ENCODE measurements at places on chromosomes 16 and 17. TPM values are rescaled to one million over a fixed set of nuclear protein-coding genes. Genes with fewer than 3 reads are reported as not detected.

The TMED6 gene
- total RNA-seq: 0.31 TPM

The CASKIN1 gene
- total RNA-seq: 7.9 TPM

The MT3 gene
- total RNA-seq: not detected

The LCAT gene
- 17.7 TPM for total RNA-seq

The P2RX1 gene
- total RNA-seq: 0.09 TPM

The SLC16A5 gene
- total RNA-seq: 17.0 TPM

GRCh38 chr17:19671433-19671832 is 22.9 kb downstream of the ALDH3A2 start:
- no peak overlapping the region for H3K4me3 ChIP-seq
- H3K27ac ChIP-seq: no peak overlapping the region
- DNase-seq: no peak
- H3K4me1 ChIP-seq: no peaks in the 10 kb centered on the region

DNA sequence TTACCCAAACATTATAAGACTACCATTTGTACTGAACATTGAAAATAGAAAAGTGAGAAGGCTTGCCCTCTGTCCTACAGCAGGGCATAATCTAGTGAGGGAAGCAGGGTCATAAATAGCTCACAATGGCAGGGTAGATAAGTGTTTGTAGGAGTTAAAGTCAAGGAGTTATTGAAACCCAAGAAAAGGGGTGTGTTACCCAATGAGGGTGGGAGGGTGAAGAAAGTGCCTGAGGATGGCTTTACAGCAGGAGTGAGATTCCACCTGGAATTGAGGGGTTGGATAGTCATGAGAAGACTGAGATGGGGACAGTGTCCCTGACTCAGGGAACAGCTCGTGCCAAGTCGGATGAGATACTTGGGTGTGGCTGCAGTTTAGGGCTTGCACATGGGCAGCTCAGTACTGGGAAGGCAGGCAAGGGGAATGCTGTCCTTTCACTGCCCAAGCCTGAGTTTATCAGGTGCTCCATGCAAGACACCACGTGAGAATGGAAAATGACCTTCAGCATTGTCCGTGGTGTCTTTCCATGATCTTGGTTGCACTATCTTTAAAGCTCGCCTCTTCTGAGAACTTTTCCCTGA is 393.2 kb upstream of the MAF start:
- no peak for DNase-seq
- H3K27ac ChIP-seq: no peak overlapping the region
- peaks cover 2% of the 10 kb centered on the region for H3K27me3 ChIP-seq
- H3K4me1 ChIP-seq: peaks cover 7% of the 10 kb centered on the region
- no peaks in the 10 kb centered on the region for H3K36me3 ChIP-seq
- no peak overlapping the region for H3K4me3 ChIP-seq

DNA sequence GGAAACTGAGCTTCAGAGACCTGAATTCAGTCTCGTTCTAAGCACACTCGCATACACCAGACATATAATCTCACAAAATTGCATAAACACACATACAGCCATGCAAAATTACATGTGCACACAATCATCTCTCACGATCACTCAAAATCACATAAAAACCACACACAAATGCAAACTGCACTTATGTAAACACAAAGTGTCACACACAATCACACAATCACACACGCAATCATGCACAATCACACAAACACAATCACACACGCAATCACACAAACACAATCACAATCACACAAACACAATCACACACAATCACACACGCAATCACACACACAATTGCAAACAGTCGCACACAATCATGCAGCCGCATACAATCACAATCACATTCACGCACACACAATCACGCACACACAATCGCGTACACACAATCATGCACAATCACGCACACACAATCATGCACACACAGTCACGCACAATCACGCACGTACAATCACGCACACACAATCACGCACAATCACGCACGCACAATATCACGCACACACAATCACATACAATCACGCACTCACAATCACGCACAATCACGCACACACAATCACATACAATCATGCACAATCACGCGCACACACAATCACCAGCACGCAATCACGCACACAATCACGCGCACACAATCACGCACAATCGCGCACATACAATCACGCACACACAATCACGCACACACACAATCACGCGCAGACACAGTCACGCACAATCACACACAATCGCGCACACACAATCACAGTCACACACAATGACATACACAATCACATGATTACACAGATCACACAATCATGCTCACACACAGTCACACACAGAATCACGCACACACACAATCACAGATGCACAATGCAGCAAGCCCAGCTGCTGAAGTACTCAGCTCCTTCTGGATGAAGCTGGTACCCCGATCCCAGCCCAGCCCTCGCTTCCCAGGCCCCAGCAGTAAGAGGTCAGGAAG is 45.6 kb downstream of the ZDHHC7 start:
- no peak overlapping the region for H3K27ac ChIP-seq
- DNase-seq: no peak
- peaks cover 2% of the 10 kb centered on the region for H3K36me3 ChIP-seq
- no peaks in the 10 kb centered on the region for H3K27me3 ChIP-seq

DNA sequence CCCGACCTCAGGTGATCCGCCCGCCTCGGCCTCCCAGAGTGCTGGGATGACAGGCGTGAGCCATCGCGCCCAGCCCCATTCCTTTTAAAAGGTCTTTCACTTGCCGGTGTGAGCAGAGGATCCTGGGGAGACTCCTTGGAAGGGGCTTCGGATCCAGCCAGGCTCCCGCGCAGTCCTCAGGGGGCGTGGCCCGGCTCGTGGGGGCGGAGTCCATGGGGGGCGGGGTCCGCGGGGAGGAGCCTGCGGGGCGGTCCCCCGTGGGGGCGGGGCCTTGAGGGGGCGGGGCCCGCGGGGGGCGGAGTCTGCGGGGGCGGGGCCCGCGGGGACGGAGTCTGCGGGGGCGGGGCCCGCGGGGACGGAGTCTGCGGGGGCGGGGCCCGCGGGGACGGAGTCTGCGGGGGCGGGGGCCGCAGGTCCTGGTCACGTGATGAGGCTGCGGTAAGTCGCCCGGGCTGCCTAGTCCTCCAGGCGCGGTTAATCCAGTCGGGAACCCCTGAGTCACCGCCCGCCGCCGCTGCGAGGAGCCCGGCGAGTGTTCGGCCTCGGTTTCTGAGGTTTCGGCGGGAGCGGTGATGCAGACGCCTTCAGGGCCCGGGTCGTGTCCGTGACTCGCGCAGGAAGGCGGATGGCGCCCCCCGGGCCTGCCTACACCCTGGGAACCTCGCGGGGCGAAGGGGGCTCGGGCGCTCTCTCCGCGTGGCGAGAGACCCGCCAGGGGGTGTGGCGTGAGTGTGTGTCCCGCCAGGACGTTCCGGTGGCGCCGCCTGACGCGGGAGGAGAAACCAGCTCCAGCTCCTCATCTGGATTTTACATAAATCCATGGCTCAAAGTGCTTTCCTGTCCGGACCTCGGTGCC is 23.6 kb upstream of the ABR start:
- H3K27me3 ChIP-seq: no peaks in the 10 kb centered on the region
- H3K27ac ChIP-seq: no peak overlapping the region
- H3K4me3 ChIP-seq: peak overlapping the region; percentile 61
- DNase-seq: peak; percentile 92

DNA sequence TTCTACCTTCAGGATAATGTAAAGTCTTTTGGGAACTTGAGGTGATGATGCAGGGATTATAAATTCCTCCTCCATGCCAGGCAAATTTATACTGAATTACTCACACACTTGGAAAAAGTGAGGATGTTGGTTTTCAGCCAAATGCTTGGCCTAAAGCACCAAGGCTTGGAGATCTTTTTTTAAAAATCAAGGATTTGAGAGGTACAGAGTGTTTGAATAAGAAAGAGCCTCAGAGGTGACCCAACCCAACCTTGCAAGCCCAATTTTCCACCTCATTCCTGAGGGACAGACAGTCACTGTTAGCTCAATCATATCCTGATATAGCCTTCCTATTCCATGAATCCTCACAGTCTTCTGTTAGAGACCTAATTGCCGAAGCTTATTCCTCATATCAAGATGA is 14.0 kb downstream of the GRIN2A start:
- DNase-seq: no peak
- no peak overlapping the region for H3K27ac ChIP-seq
- H3K4me1 ChIP-seq: 0 out of 2 replicates have a peak, but pooled peaks cover 1% of the 10 kb centered on the region
- H3K4me3 ChIP-seq: no peak overlapping the region
- H3K27me3 ChIP-seq: no peaks in the 10 kb centered on the region
- no peaks in the 10 kb centered on the region for H3K36me3 ChIP-seq

DNA sequence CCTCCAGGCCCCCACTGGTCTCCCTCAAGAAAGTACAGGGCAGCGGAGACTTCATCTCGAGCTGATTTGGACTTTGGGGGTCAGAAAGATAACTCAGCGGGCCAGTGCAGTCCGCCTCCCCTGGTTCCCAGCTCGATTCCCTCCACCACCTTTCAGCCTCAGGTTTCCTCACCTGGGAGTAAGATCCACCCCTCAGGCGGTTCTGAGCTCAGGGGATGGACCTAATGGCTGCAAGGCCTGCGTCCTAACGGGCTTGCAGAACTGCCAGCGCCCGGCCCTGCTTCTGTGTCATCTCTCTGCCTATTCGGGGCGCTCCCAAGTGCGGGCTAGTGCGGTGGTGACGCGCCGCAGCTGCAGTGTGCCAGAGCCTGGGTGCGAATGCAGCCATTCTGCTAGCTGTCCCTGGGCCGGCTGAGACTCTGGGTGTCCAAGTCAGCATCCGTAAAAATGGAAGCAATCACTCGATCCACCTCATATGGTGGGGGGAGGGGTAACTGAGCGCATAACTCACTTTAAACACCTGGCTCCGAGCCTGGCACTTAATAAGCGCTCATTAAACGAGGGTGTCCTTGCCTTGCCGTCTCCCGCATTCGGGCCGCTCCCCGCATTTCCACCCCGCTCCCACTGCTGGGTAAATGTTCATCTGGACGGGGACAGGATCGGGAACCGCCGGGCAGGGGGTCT is 129.6 kb upstream of the LHX1 start:
- no peaks in the 10 kb centered on the region for H3K36me3 ChIP-seq
- no peaks in the 10 kb centered on the region for H3K4me1 ChIP-seq

DNA sequence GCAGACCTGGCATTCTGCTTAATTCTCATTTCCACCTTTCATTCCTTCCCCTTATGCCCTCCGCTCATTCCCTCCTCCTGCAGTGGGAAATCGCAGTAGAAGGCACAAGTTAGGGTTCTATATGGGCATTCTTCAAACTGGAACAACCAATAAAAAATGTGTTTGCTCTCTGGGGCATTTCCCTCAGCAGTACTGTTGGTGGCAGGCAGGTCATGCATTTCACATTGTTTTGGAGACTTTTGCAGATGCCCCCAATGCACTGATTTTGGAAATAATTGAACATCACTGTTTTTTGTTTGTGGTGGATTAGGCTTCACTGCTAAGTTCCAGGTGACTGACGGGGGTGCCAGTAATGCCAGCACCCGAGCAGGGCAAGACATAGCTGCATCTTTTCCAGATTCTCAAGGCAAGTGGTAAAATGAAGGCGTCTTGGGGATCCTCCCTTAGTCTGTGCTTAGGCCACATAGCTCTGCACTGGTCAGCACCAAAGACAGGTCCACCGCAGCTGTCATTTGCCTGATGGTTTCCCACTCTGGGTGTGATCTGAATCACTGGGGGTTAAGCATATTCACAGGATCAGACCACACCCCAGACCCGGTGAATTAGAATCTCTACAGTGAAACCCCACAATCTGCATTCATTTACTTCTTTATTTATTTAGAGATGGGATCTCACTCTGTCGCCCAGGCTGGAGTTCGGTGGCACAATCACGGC is 304.5 kb downstream of the CPPED1 start:
- H3K4me1 ChIP-seq: no peaks in the 10 kb centered on the region
- H3K36me3 ChIP-seq: no peaks in the 10 kb centered on the region
- no peak for DNase-seq
- H3K4me3 ChIP-seq: no peak overlapping the region
- H3K27ac ChIP-seq: no peak overlapping the region

- no peak overlapping the region for H3K4me3 ChIP-seq
- no peaks in the 10 kb centered on the region for H3K27me3 ChIP-seq
- no peaks in the 10 kb centered on the region for H3K36me3 ChIP-seq
- peaks cover 12% of the 10 kb centered on the region for H3K4me1 ChIP-seq
- no peak for DNase-seq
- H3K27ac ChIP-seq: no peak overlapping the region
These were observed 242.3 kb downstream of the CCDC182 start for GRCh38 chr17:57502811-57503241.

The CRHR1 gene
- 0.52 TPM for total RNA-seq

- no peak overlapping the region for H3K27ac ChIP-seq
- H3K4me1 ChIP-seq: peaks cover 3% of the 10 kb centered on the region
- DNase-seq: no peak
- no peaks in the 10 kb centered on the region for H3K27me3 ChIP-seq
- peak overlapping the region; percentile 85 for H3K4me3 ChIP-seq
- peaks cover 21% of the 10 kb centered on the region for H3K36me3 ChIP-seq
These were observed 550 bp downstream of the EIF4A3 start for GRCh38 chr17:80146121-80147034.

GRCh38 chr17:50057521-50057991 is 1.6 kb downstream of the ITGA3 start:
- peak overlapping the region; percentile 79 for H3K4me3 ChIP-seq
- no peak for DNase-seq

DNA sequence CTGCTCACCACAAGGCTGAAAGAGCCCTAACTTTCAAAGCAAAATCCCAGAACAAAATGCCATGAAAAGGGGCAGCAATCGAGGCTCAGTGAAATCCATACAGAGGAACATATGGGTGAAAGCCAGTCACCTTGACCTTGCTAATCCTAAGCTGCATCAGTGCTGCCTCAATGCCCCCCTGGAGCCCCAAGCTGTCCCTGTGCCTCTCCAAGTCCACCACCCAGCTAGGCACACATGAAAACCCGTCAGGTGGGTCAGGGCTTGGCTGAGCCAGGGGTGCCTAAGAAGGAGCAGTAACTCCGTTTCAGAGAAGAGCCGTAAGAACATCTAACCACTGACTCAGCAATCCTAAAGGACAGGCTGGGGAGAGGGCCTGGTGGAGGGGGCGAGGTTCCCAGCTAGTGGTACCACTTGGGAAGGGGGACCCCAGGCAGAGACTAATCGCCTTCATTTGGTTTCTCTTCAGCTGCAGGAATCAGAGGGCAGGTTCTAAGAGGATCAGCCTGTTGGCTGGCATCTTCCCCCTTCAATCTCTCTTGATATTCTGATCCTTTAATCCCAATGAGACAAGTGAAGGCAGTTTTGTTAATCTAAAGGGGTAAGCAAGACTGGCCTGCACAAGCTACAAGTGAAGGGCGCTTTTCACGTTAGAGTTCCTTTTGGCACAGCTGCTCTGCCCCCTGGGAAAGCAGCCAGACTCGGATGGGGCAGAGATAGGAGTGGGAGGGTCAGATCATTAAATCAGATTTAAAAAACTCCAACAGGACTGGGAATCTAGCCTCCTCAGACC is 7.6 kb downstream of the PITPNA start:
- DNase-seq: no peak
- H3K36me3 ChIP-seq: peaks cover 56% of the 10 kb centered on the region
- H3K4me3 ChIP-seq: no peak overlapping the region
